ENCODE measurements at places on chromosomes 7 and 10.

GRCh38 chr7:25857376-25858067 lies 294.5 kb upstream of the NFE2L3 start:
- DNase-seq, result no peak

GRCh38 chr10:29332061-29332760 lies 43.3 kb downstream of the LYZL1 start:
- DNase-seq, result no peak

DNA sequence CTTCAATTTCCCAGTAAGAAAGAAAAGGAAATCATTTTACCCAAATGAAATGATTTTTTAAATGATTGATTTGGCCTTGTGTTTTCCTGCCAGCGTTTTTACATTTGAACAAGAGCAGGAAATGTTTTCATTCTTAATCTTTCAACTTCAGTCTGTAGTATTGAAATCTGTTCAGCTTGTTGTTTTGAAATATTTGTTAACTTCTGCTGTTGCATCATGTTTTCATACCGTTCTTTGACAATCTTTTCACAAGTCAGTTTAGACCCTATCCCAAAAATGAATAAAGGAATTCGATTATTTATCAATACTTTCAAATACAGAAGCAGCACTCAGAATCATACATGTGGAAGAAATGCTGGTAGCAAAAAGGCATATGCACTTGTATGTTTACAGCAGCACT lies 8.1 kb downstream of the SFR1 start:
- no peak for DNase-seq

GRCh38 chr10:79116368-79116767 lies 47.6 kb downstream of the ZMIZ1 start:
- no peak for DNase-seq

DNA sequence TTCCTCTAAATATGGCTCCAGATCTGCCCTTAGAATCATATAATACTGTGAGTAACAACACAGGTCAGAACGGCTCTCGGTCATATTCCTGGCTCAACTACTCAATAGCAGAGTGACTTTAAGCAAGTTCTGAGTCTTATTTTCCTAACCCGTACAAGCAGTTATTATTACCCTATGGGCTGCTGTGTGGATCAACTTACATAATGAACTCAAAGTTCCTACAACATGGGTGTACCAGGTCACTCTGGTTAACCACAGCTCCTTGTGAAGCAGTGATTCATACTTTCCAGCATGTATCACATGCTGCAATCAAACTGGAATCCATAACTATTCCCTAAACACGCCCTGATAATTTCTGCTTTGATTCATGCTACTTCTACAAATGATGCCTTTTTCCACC lies 107.3 kb downstream of the LRRN3 start:
- no peak for DNase-seq

DNA sequence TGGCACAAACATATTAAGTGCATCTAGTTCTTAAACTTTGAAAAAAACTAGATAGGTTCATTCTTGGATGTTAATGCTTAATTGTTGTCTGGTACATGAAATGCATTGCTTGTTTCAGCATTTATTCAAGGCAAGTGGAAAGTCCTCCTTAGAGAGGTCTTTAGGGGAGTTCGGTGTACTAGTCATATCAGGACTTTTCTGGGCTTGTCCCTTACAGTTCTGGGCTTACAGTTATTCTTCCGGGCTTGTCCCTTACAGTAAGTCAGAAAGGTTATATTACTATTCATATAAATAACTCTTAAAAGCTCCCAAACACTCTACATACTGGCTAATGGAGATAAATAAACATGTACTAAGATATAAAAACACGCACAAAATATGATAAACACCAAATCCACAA lies 61.6 kb upstream of the MRLN start:
- DNase-seq, result no peak

DNA sequence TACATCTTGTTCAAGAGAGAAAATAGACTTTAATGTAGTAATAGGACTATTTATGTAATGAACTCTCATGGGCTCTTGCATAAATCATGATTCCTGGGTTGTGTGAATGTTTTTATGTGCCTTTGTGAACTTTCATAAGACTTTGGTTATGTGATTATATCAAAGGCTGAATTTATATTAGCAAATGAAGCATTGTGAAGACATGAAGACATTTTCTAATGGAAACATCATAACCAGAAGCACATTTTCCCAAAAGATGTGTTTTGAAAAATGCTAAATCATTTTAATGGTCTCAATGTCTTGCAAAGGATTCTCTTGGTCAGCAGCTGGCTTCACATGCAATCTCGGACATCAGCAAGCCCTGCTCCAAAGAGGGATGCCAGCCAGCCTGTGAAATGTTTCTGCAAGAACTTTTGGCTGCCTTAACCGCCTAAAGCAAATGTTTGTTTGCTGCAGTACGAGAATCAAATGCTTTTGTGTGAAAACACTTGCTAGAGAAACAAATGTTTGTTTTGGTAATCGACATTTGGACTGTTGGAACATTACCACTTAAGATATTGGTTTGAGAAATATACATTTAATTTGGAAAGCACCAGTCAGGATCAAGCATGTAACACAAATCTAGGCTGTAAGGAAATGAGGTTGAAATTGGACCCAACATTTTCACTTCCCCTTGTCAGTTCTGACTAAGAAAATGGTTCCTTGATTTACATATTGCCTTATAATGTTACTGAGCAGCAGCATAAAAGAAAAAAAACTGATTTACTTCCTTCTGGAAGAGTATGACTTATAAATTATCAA lies 102.1 kb downstream of the RTKN2 start:
- DNase-seq, result no peak

DNA sequence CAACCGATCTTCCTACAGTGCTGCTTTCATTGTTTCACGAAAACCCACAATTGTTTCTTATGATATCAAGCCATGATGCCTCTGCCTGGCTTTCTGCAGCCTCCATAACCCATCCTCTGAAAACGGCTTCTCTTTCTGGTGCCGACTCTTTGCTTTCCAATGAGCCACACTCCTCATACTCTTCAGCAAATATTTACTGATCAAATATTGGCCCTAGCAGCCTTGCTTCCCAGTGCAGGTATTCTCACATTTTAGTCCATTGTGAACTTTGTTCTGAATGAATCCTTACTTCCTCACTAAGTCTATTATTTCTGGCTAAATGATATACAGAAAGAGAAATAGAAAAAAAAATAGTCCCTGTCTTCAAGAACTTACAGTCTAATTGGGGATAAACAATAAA lies 35.5 kb downstream of the LAMB1 start:
- DNase-seq, result no peak

All from stimulated activated CD4-positive, alpha-beta T cell treated with anti-CD3 and anti-CD28 coated beads, Interleukin-15, amount 100 ng/mL, for 48 hours (primary cell).